ENCODE measurements at places on chromosomes 11 and 22. TPM values are rescaled to one million over a fixed set of nuclear protein-coding genes. Genes with fewer than 3 reads are reported as not detected.

DNA sequence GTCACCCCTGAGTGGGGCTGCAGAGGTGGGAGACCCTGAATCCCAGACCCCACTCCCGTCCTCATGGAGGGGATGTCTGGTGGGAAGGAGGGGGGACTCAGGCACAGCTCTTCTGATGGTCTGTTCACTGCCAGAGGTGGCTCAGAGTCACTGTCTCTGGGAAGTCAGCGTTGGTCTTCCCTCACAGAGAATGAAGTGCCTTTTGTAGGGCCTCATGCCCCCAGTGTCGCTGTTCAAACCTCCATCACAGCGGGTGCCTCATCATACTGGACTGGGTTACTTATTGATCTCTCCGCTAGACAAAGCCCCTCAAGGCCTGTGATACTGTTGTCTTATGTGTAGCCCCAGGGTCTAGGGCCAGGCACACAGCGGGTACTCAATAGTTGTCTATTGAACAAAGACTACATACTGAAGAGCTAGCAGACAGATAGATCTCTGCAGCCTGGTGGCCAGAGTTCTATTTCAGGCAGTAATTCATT lies 41.3 kb downstream of the CD6 start:
- no peak for DNase-seq
- H3K27ac ChIP-seq, result no peak overlapping the region
- H3K36me3 ChIP-seq, result peaks cover 4% of the 10 kb centered on the region
- H3K4me1 ChIP-seq, result peaks cover 9% of the 10 kb centered on the region

DNA sequence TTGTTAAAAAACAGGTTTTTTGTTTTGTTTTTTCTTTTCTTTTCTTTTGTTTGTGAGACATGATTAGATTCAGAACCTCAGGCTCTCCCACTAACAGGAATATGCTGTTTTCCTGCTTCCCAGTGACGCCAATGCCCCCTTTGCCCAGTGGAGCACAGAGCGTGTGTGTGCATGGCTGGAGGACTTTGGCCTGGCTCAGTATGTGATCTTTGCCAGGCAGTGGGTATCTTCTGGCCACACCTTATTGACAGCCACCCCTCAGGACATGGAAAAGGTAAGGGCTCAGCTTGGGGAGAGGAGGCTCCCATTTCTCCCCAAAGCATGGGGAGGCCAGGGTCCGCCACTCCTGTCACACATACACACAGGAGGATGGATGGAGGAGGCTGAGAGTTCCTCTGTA lies 25.0 kb downstream of the CYB5R2 start:
- H3K4me1 ChIP-seq, result no peaks in the 10 kb centered on the region
- H3K27me3 ChIP-seq, result no peaks in the 10 kb centered on the region

DNA sequence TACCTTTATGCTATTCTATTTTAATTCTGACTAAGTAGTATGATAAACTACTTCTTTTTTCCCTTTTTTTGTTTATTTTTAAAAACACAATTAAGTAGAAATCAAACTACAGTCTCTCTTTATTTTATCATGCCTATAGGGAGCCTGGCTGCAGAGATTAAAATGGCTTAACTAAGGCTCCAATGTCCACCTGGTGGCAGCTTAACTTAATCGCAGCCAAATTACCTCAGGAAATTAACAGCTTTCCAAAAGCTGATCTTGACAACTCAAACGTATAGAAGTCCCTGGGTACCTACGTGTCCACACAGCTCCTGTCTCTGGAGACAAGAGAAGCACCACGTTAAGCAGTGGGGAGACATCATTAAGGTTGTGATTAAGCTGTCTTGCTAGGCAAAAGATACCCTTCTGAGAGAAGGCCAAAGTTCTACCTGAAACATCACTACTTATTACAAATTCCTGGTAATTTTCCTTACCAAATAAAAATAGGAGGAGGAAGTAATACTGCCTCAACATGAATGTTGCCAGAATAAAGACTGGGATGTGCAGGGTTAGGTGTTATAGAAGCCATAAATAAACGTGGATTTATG lies 63.2 kb upstream of the SNX19 start:
- no peaks in the 10 kb centered on the region for H3K4me1 ChIP-seq
- peaks cover 7% of the 10 kb centered on the region for H3K36me3 ChIP-seq
- no peak for DNase-seq
- no peak overlapping the region for H3K4me3 ChIP-seq
- peaks cover 56% of the 10 kb centered on the region for H3K27me3 ChIP-seq
- H3K27ac ChIP-seq, result no peak overlapping the region

- DNase-seq, result no peak
- peaks cover 11% of the 10 kb centered on the region for H3K27me3 ChIP-seq
- H3K36me3 ChIP-seq, result no peaks in the 10 kb centered on the region
- peaks cover 4% of the 10 kb centered on the region for H3K4me1 ChIP-seq
- no peak overlapping the region for H3K4me3 ChIP-seq
These were observed 62.7 kb downstream of the CD82 start for GRCh38 chr11:44627911-44628729.

Gene BLID
- total RNA-seq, result not detected

Gene EFEMP2
- total RNA-seq, result 7.5 TPM

Gene HBG1
- not detected for total RNA-seq

All from natural killer cell treated with Interleukin-12 subunit alpha and Interleukin-12 subunit beta and Interleukin-15 and Interleukin-18, amount 100 ng/mL, for 72 hours (primary cell).